Stimulated activated CD4-positive, alpha-beta T cell treated with anti-CD3 and anti-CD28 coated beads, Interleukin-15, amount 100 ng/mL, for 48 hours (primary cell): ENCODE measurements at places on chromosomes 6 and 20.
A peak's percentile ranks its signal among the peaks of the same experiment; 100 is the strongest.

DNA sequence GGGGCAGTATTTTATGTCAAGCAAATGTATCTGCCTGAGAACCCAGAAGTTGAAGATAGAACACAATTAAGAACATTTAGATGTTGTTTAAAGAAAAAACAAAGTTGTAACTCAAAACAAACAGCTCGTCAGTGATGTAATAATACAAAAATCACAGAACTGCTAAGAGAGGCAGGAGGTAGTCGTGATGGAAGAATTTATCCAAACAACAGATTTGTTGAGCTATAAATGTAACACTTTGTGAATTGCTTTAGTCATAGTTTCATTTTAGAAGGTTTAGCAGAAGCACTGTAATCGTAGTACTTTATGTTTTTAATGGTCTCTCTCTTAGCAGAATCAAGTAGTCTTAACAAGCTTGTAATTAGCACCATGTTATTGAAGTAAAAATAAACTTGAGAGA lies 73.6 kb downstream of the SCAF8 start:
- DNase-seq, result no peak

DNA sequence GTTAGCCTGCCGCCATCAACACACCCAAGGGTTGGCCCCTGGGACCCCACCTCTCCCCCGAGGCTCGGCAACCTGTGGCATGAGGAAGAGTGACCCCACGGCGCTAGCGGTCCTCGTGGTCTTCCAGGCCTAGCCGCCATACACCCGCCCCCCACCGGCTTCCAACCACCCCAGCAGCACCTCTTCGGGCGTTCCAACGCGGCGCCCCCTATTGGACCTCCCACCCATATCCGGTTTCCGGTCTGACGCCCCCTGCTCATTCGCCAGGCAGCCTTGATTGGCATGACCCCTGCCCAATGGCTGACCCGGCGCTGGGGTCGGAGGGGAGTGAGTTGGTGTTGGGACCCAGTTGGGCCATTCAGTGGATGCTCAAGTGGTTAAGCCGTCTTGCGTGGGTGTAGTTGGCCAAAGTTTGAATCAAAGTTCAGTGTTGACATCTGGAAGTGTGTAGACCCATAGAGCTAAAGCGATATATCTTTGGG lies at the start of gene GNAS-AS1:
Gene GNAS-AS1, minus strand, starts transcription at position 210 of the 482 bp plus-strand sequence.
- peak; percentile 76 for DNase-seq

DNA sequence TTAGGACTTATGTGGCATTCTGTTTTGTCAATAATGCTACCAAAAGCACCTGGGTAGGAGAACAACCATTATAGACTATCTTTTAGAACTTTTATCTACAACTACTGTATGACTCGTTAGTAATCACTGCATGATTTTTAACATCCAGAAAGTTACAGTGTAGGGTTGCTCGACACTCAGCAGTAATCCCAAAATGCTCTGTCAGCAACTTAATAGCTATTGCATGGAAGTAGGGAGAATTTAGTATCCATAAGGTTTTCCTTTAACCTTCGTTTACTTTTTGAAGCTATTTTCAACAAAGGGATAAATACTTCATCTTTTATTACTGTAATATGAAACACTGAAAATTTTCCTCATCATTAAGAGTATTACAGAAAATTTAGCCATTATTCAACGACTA lies 309.5 kb downstream of the RNGTT start:
- DNase-seq, result no peak

- no peak for DNase-seq
These were observed 28.8 kb downstream of the FAM8A1 start for GRCh38 chr6:17628873-17629272.

DNA sequence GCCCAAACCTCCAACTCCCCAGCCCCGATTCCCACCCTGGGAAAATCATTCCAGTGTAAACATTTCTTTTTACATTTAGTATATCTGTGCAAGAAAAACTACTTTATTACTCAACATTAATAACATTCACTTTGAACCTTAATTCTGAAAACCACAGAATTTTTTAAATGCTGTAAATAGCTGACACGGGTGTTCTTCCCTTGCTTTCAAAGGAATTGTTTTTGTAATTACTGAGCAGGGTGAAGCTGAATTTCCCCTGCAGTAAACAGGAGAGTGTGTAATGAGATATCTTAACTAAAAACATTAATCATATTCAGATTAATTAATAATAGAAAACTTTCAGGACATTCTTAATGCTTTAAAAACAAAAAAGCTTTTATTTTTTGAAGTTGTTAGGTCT lies 99.3 kb upstream of the CITED2 start:
- DNase-seq, result no peak

DNA sequence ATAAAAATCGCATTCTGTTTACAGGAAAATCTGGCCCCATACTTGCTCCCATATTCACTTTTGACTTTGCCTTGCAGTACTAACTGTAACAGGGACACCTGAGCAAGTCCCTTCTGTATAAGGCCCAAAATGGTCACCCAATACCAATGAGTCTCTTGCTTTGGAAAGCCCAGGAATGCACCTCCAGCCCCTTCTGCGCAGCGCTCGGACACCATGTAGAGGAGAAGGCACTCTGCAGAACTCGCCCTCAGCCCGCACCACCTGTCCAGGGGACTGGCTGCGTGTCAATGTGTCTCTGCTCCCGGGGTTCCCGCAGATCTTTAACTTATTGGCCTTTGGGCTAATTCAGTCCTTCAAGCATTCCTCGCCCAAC lies 746 bp upstream of the PRND start:
- no peak for DNase-seq

DNA sequence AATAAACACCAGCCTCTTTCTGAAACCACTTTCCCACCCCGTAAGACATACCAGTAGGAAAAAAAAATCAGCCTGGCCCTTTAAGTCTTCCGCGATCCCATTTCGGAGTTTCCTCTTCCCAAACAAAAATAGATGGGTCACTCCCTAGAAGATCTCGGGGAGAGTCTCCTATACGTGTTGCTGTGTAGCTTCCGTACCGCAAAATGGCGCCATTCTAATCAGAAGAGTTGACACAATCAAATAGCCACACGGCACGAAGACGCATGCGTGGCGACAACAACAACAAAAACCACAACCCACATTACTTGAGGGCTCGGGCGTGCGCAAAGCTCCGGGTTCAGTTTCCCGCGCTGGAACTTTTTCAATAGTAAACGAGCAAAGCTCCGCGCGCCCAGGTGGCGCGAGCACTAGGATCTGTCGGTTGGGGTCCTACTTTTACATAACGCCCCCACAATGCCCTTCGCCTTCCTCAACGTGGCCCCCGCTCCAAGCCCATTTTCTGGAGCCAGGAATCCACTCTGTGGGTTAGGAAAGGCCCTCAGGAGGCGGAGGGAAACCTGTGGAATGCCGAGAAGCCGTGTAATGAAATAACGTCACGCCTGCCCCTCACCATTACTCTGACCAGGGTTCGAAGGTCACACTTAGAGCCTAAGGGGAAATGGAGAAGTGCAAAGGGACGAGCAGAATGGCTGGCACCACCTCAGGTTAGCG lies at the start of gene GPANK1:
Gene GPANK1, minus strand, starts transcription at position 208 of the 711 bp plus-strand sequence. CDS start 519 bp downstream, outside the sequence.
- DNase-seq, result peak; percentile 84

GRCh38 chr6:21257125-21257524 lies 336.4 kb upstream of the SOX4 start:
- DNase-seq, result no peak

DNA sequence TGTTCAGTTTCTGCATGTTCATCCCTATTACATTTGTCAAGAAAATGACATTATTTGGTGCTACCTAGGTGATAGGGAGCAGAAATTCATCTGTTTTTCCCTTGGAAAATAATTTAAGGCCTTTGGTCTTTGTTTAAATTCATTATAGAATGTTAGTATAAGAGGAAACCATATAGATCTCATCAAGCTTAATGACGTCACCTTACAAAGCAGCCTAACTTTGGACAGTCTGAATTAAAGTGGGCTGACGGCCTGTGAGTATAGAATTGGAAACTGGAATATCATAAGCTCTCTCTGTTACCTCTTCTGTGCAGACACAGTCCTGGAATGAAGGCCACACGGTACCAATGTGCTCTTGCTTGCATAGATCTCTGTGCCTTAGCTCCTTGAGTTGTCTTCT lies 108.1 kb downstream of the TBC1D7 start:
- no peak for DNase-seq

DNA sequence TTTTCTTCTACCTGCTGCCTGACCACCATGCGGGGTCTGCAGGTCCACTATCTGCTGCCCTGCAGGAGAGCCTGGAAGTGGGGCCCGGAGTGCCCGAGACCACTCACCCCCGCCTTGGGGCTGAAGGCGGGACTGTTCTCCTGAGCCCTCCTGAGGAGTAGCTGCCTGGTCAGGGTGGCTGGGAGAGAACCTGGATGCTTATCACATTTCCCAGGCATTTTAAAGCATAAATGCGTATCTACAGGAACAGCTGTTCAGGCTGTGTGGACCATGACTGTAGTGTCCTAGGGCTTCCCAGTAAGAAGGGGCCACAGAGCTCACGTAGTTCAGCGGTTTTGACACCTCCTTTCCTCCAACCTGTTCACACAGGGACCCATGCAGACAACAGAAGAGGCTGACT lies 123.3 kb downstream of the AGPAT4 start:
- DNase-seq, result no peak

- no peak for DNase-seq
These were observed 403.9 kb upstream of the SULF2 start for GRCh38 chr20:48189181-48189580.

DNA sequence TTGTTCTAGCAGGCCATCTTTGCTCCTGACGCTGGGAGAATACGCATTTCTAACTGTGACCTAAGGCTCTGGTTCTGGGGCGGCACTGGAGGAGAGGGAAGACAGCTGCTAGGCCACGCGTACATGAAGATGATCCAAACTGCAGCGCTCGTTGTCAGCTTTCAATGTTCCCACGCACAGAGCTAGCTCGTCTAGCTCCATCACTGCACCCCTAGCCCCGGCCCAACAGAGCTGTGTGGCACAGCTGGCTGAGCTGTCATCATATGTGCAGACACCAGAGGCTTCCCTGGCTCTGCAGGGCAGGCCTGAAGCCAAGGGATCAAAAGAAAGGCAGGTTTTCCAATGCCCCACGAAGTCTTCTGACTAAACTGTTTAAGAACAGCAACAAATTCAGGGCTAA lies 124.7 kb downstream of the IRF4 start:
- no peak for DNase-seq

DNA sequence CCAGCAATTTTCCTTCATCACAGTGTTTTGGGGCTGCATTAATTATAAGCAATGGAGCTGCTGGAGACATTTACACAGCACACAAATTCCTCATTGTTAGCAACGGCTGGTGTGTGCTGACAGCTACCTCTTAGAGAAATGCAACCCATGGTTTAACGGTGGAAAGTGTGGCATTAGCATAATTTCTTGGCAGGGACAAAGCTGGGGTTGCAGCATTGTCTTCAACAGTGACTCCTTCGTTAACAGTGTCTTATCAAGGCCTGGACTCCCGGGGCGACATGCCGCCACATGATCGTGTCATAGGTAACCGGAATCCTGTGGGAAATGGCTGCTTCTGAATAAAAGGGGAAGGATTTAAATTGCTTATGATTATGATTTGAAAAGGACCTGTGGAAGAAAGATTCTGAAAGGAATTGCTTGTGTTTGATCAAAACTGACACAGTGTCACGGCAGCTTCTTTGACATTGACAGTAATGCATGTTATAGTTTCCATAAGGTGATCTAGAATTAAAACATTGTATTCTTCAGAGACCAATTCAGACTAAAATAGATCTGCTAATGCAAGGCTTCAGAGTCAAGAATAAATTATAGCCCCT lies 128.0 kb downstream of the UST start:
- no peak for DNase-seq

GRCh38 chr6:46062312-46062711 lies 46.7 kb upstream of the CLIC5 start:
- no peak for DNase-seq

DNA sequence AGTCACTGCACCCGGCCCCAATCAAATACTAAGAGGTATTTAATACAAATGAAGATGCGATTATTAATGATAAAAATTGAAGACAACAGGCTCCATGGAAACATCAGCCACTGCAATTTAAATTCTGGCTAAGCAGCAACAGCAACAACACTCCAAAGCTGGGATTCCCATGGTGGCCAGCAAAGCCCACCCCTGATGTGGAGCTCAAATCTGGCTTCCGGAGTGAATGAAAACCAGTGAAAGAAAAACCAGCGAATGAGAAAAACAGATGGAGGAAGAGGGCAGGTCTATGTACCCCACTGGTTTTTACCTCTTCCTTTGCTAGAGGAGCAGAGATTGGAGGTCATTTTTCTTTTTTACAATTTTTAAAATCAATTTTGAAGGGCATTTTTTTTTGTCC lies 135.9 kb upstream of the PDE10A start:
- DNase-seq, result no peak
